Ovary (tissue), 10 donors: ENCODE measurements at places on chromosomes 16 and 17. TPM values are rescaled to one million over a fixed set of nuclear protein-coding genes. Genes with fewer than 3 reads are reported as not detected.

DNA sequence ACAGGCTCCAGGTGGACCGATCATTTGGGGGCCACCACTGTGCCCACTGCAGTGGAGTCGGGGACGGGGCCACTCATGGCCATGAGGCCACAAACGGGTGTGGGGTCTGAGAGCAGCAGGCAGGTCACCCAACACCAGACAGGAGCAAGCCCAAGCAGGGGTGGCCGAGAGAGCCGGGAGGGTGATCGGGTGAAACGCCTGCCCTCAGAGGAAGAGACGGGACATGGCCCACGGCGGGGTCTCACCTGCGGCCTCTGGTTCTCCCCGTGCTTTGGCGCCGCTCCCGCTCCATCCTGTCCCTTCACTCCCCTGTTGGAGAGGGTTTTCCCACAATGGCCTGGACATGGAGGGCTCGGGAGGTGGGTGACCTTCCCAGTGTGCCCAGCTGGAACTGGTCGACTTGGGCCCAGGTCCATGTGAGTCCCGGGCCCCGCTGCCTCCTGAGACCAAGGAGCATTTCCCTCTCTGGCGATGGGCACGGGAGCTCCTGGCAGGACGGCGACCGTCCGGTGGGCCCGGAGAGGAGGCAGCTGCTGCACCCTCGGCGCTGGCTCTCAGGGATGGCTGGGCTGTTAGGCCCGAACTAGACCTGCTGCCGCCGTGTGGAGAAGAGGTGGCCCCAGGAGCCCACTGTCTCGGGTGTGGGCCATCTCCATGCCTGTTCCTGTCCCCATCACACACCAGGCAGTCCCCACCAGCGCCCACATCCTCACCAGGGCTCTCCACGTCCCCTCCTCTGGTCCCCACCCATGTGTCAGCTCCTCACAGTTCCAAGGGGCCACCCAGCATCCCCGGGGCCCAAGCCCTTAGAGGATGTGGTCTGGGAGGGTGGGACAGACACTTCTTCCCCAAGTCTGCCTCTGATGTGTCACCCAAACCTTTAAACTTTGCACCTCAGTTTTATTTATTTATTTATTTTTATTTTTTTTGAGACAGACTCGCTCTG, 13.4 kb upstream of the BAHCC1 start:
- DNase-seq = peak; percentile 33
- H3K4me1 ChIP-seq = peaks cover 5% of the 10 kb centered on the region
- no peaks in the 10 kb centered on the region for H3K36me3 ChIP-seq
- no peaks in the 10 kb centered on the region for H3K27me3 ChIP-seq
- no peak overlapping the region for H3K27ac ChIP-seq
- H3K4me3 ChIP-seq = no peak overlapping the region

DNA sequence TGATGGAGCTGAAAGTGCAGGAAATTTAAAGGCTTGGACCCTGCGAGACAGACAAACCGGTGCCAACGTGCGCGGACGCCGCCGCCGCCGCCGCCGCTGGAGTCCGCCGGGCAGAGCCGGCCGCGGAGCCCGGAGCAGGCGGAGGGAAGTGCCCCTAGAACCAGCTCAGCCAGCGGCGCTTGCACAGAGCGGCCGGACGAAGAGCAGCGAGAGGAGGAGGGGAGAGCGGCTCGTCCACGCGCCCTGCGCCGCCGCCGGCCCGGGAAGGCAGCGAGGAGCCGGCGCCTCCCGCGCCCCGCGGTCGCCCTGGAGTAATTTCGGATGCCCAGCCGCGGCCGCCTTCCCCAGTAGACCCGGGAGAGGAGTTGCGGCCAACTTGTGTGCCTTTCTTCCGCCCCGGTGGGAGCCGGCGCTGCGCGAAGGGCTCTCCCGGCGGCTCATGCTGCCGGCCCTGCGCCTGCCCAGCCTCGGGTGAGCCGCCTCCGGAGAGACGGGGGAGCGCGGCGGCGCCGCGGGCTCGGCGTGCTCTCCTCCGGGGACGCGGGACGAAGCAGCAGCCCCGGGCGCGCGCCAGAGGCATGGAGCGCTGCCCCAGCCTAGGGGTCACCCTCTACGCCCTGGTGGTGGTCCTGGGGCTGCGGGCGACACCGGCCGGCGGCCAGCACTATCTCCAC, at the start of gene NOG:
Gene NOG, plus strand, starts transcription at position 54 of the 674 bp plus-strand sequence. Its CDS starts 525 bp downstream, at position 579.
- H3K27me3 ChIP-seq = no peaks in the 10 kb centered on the region
- peak; percentile 19 for DNase-seq
- H3K4me3 ChIP-seq = peak within 1 kb of the TSS; percentile 33
- H3K4me1 ChIP-seq = peaks cover 10% of the 10 kb centered on the region

- no peaks in the 10 kb centered on the region for H3K27me3 ChIP-seq
- H3K27ac ChIP-seq = no peak overlapping the region
- no peak overlapping the region for H3K4me3 ChIP-seq
- no peaks in the 10 kb centered on the region for H3K36me3 ChIP-seq
- DNase-seq = no peak
- no peaks in the 10 kb centered on the region for H3K4me1 ChIP-seq
These were observed 143.7 kb downstream of the ABCC12 start for GRCh38 chr16:48011878-48012658.

GRCh38 chr17:59292174-59292523, 39.3 kb upstream of the YPEL2 start:
- DNase-seq = no peak
- H3K27me3 ChIP-seq = no peaks in the 10 kb centered on the region
- no peak overlapping the region for H3K27ac ChIP-seq
- no peaks in the 10 kb centered on the region for H3K4me1 ChIP-seq

- no peaks in the 10 kb centered on the region for H3K27me3 ChIP-seq
- no peak overlapping the region for H3K27ac ChIP-seq
- no peak overlapping the region for H3K4me3 ChIP-seq
- H3K4me1 ChIP-seq = no peaks in the 10 kb centered on the region
- no peak for DNase-seq
These were observed 93.3 kb downstream of the BRIP1 start for GRCh38 chr17:61770043-61770442.

DNA sequence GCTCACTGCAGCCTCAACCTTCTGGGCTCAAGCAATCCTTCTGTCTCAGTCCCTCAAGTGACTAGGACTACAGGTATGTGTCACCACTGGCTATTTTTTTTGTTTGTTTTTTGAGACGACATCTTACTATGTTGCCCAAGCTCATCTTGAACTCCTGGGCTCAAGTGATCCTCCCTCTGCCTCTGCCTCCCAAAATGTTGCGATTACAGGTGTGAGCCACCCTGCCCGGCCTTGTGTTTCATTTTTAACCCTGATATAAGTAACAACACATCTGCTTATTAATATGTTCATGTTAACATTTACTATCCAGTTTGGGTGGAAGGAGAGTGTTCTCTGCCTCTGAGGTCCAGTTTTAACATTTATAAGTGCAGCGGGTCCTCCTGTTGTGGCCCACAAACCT, 3.1 kb downstream of the FAM20A start:
- H3K4me3 ChIP-seq = no peak overlapping the region
- H3K4me1 ChIP-seq = peaks cover 7% of the 10 kb centered on the region
- no peaks in the 10 kb centered on the region for H3K27me3 ChIP-seq
- H3K36me3 ChIP-seq = no peaks in the 10 kb centered on the region
- H3K27ac ChIP-seq = no peak overlapping the region

- no peak overlapping the region for H3K27ac ChIP-seq
- no peaks in the 10 kb centered on the region for H3K27me3 ChIP-seq
- H3K4me1 ChIP-seq = peaks cover 5% of the 10 kb centered on the region
- H3K36me3 ChIP-seq = no peaks in the 10 kb centered on the region
- no peak for DNase-seq
These were observed 7.2 kb downstream of the SLC38A10 start for GRCh38 chr17:81287741-81288430.

DNA sequence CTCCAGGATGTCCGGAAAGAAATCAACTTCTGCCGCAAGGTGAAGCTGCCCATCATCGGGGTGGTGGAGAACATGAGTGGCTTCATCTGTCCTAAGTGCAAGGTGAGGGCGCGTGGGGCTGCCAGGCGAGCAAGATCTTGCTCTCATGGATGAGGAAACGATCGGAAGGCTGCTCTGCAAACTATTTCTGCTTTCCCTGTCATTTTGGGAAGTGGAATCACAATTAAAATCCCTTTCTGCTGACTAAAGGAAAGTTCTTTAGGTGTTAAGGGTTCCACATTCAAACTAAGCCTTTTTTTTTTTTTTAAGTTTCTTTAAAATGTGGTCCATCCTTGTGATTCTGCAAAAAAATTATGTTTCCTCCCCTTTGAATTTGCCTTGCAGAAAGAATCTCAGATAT, 17.7 kb downstream of the NUBP1 start:
- no peak overlapping the region for H3K27ac ChIP-seq
- H3K4me3 ChIP-seq = no peak overlapping the region
- DNase-seq = no peak
- no peaks in the 10 kb centered on the region for H3K27me3 ChIP-seq

DNA sequence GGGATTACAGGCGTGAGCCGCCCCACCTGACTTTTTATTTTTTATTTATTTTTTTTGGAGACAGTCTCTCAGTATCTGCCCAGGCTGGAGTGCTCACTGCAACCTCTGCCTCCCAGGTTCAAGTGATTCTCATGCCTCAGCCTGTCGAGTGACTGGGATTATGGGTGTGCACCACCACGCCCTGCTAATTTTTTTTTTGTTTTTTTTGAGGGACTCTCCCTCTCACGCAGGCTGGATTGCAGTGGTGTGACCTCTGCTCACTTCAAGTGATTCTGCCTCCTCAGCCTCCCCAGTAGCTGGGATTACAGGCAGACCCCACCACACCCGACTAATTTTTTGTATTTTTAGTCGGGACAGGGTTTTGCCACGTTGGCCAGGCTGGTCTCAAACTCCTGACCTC, 7.7 kb downstream of the ZNF207 start:
- no peaks in the 10 kb centered on the region for H3K27me3 ChIP-seq
- no peak overlapping the region for H3K27ac ChIP-seq
- no peak overlapping the region for H3K4me3 ChIP-seq
- H3K4me1 ChIP-seq = peaks cover 17% of the 10 kb centered on the region
- no peak for DNase-seq
- no peaks in the 10 kb centered on the region for H3K36me3 ChIP-seq

DNA sequence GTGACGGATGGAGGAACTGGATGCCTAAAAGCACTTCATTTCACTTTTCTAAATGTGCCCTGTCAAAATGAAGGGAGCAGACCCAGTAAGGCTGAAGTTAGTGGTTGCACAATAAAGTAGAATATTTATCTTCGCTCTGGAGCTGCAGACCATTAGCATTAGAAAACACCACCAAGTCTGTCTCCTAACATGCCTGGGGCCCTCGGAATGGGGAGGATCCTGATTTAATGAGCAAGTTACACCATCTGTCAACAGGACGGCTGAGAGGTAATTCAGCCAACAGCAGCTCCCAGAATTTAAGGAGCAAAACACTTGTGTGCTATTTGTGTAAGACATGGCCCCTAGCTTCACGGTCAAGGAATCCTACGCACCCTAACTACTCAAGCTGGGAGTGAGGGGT, 22.3 kb downstream of the CA10 start:
- H3K27ac ChIP-seq = no peak overlapping the region
- H3K36me3 ChIP-seq = no peaks in the 10 kb centered on the region
- no peaks in the 10 kb centered on the region for H3K4me1 ChIP-seq
- no peaks in the 10 kb centered on the region for H3K27me3 ChIP-seq

GRCh38 chr17:72097144-72097543, 23.7 kb upstream of the SOX9 start:
- no peaks in the 10 kb centered on the region for H3K4me1 ChIP-seq
- H3K27me3 ChIP-seq = no peaks in the 10 kb centered on the region
- DNase-seq = no peak

- peak overlapping the region; percentile 60 for H3K4me3 ChIP-seq
- DNase-seq = peak; percentile 90
- H3K4me1 ChIP-seq = peaks cover 21% of the 10 kb centered on the region
- no peaks in the 10 kb centered on the region for H3K27me3 ChIP-seq
- H3K27ac ChIP-seq = peak overlapping the region; percentile 92
These were observed 658 bp downstream of the TNFRSF12A start for GRCh38 chr16:3020604-3021448.

DNA sequence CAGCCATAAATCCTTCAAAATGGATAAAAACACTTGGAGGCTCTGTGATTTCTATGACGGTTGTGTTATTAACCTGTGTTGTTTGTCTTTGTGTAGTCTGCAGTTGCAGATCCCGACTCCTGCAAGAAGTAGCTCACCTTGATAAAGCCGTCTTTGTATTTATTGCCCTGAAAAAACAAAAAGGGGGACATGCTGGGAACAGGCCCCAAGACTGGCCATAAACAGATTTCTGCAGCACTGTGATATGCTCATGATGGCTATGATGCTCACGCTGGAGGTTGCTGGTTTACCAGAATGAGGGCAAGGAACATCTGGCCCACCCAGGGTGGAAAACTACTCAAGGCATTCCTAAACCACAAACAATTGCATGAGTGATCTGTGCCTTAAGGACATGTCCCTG, 71.0 kb downstream of the LGALS9 start:
- H3K36me3 ChIP-seq = no peaks in the 10 kb centered on the region
- no peak overlapping the region for H3K27ac ChIP-seq
- H3K4me3 ChIP-seq = no peak overlapping the region
- H3K4me1 ChIP-seq = no peaks in the 10 kb centered on the region
- DNase-seq = no peak

GRCh38 chr17:17305281-17305801, 2.2 kb downstream of the NT5M start:
- no peak for DNase-seq
- H3K27ac ChIP-seq = no peak overlapping the region
- H3K4me1 ChIP-seq = no peaks in the 10 kb centered on the region
- H3K27me3 ChIP-seq = no peaks in the 10 kb centered on the region

- H3K4me3 ChIP-seq = no peak overlapping the region
- no peak overlapping the region for H3K27ac ChIP-seq
- peak; percentile 89 for DNase-seq
These were observed 2.5 kb upstream of the CCL2 start for GRCh38 chr17:34252444-34253138.

- no peaks in the 10 kb centered on the region for H3K4me1 ChIP-seq
- no peak for DNase-seq
- H3K27ac ChIP-seq = no peak overlapping the region
- no peaks in the 10 kb centered on the region for H3K27me3 ChIP-seq
- H3K36me3 ChIP-seq = no peaks in the 10 kb centered on the region
These were observed 65.9 kb upstream of the TNRC6C start for GRCh38 chr17:77892469-77893143.

- peak within 1 kb of the TSS; percentile 34 for H3K4me3 ChIP-seq
- H3K27ac ChIP-seq = no peak within 1 kb of the TSS
- peaks cover 12% of the 10 kb centered on the region for H3K4me1 ChIP-seq
- DNase-seq = peak; percentile 65
These were observed at the start of gene SLC9A5 for GRCh38 chr16:67248401-67249177. Gene SLC9A5 (plus strand): TSS chr16:67248979. CDS start chr16:67249015, 36 bp downstream.

The PERCC1 gene
- not detected for polyA plus RNA-seq

The CRYM gene
- 0.22 TPM for polyA plus RNA-seq

The DLG4 gene
- 25.1 TPM for polyA plus RNA-seq

The CD300E gene
- 0.30 TPM for polyA plus RNA-seq

The NAGPA gene
- polyA plus RNA-seq = 2.9 TPM

The CA4 gene
- polyA plus RNA-seq = 39.3 TPM

The SSTR5 gene
- polyA plus RNA-seq = not detected

The ZNF778 gene
- polyA plus RNA-seq = 5.0 TPM

The ATP5PD gene
- polyA plus RNA-seq = 199 TPM
